ENCODE measurements at places on chromosomes 5 and 9.

DNA sequence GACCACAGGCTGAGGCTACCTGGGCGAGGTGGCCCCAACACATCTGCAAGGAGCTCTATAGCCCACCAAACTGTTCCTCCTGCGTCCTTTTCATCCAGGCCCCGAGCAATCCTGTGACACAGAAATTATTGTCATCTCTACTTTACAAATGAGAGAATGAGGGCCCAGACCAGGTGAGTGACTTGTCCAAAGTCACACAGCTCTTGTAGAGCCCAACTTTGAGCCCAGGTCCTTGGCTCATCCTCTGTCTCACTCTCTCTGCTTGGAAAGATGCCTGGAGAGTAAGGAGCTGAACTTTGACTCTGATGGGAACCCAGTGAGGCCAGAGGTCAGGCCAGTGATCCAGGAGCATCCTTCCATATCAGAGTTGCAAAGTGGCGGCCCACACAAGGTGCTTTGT, 39.6 kb downstream of the STC2 start:
- no peak for DNase-seq

- DNase-seq = no peak
These were observed 32.7 kb upstream of the TLR4 start for GRCh38 chr9:117671468-117671867.

DNA sequence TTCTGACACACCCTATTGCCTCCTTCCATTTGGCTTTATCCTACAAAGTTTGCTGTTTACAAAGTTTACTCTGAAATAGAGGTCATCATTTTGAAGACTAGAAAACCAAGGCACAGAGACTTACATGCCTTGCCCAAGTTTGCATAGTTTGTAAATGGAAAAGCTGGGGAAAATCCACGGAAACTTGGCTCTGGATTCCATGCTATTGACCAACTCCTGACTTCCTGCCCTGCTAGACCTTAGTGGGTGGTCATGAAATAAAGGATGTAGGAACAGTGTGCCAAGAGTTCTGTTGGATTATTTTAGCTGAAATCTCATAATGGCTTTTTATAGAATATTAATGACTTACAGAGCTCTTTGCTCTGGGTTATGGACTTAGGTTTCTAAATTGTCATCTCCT, 69.5 kb downstream of the GRIA1 start:
- no peak for DNase-seq

GRCh38 chr9:121499427-121500164, at the start of gene GGTA1:
GGTA1 (minus strand) TSS chr9:121499844; CDS start chr9:121467922, 31,922 bp downstream.
- peak; percentile 45 for DNase-seq

GRCh38 chr5:1792842-1793266, 6.8 kb downstream of the MRPL36 start:
- no peak for DNase-seq

DNA sequence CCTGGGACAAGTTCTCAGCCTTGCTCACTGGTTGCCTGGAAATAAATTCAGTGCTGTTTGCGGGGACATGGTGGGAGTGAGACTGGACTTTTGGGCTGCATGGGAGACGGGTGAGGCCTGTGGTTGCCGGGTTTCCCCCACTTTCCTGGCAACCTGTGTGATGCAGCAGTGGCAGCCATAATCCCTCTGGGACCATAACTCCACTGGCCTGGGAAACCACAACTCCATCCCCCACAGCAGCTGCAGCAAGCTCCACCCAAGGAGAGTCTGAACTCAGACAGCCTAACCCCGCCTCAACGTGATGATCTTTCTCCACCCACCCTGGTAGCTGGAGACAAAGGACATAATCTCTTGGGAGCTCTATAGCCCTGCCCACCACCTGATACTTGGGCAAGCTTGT, 349.9 kb downstream of the PIK3R1 start:
- no peak for DNase-seq

GRCh38 chr9:89311346-89312221, 589 bp downstream of the CKS2 start:
- peak; percentile 89 for DNase-seq

DNA sequence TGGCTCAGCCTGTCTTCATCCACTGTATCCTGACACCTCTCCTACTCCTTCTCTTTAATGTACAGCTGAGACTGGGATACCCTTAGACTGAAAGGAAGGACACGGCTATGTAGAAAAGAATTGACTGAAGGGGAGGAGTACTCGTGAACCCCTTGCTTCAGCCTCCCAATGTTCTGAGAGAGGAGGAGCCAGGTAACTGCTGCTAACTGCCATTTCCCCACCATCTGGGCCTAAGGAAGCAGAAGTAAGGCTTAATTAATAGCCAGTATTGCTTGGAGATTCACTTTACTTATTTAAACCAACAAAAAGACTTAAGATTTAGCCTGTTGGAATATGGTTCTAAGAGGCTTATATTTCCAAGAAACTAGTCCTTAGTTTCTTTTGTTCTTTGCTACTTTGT, 18.8 kb upstream of the RGS3 start:
- no peak for DNase-seq

DNA sequence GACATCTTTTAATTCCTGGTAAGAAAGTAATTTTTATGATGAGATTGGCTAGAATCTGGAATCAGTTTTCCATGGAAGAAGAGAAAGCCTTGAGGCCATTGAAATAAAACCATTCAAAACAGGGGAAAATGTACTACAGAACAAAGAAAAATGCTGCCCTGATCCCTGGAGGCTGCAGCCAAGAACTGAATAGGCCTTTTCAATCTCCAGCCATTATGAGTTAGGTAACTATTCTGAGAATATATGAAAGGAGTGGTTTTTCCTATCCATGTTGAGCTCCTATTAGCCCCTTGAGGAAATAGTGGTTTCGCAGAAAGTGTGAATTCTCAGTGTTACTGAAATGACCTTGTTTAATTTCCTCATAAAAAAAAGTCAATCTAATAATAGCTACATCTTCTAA, 408.5 kb upstream of the GRAMD2B start:
- DNase-seq = no peak

- no peak for DNase-seq
These were observed 180.5 kb upstream of the CLINT1 start for GRCh38 chr5:158039441-158039840.

DNA sequence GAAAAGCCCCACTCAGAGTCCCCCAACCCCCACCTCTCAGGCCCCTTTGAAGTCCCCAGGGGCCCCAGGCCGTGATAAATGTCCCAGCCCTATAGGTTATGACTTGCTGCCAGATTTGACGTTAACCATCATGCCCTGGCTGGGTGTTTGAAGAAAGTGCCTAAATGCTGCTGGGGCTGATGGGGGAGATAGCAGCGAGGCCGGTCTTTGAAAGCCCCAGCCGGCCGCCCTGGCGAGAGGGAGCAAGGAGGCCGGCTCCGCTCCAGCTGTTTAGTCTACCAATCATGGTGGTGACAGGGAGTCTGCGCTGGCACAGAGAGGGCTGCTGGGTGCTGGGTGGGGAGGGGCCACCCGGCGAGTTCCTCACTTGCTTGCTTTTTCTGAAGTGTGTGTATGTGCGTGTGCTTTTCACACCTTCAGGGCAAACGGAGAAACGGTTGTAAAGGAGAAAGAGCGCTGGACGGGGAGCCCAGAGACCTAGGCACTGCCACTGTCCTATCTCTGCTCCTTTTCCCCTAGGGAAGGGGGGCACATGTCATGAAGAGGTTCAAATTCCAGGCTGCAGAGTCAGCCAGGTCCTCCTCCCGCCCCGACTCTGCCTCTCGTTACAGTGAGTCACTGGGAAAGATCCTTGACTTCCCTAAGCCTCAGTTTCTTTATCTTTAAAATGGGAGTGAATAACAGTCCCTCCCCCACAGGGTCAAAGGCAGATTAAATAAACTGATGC, 126.1 kb upstream of the HAND1 start:
- peak; percentile 82 for DNase-seq

DNA sequence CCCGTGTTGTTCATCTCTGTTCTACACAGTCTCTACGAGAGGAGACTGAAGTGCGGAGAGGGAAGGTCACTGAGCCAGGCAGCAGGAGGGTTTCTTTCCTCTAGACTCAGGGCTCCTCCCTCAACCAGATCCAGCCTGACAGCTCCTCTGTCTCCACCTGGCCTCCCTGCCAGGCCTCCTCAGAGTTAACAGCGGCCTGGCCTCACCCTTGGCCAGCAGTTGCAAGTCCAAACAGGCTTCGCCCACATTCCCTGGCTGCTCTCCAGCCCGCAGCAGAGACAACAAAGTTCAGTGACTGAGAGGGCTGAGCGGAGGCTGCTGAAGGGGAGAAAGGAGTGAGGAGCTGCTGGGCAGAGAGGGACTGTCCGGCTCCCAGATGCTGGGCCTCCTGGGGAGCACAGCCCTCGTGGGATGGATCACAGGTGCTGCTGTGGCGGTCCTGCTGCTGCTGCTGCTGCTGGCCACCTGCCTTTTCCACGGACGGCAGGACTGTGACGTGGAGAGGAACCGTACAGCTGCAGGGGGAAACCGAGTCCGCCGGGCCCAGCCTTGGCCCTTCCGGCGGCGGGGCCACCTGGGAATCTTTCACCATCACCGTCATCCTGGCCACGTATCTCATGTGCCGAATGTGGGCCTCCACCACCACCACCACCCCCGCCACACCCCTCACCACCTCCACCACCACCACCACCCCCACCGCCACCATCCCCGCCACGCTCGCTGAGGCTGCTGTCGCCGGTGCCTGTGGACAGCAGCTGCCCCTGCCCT, at the start of gene HRCT1:
Gene HRCT1 (plus strand): TSS at position 291 of the 768 bp plus-strand sequence. CDS start 86 bp downstream, at position 377.
- DNase-seq = peak; percentile 94

DNA sequence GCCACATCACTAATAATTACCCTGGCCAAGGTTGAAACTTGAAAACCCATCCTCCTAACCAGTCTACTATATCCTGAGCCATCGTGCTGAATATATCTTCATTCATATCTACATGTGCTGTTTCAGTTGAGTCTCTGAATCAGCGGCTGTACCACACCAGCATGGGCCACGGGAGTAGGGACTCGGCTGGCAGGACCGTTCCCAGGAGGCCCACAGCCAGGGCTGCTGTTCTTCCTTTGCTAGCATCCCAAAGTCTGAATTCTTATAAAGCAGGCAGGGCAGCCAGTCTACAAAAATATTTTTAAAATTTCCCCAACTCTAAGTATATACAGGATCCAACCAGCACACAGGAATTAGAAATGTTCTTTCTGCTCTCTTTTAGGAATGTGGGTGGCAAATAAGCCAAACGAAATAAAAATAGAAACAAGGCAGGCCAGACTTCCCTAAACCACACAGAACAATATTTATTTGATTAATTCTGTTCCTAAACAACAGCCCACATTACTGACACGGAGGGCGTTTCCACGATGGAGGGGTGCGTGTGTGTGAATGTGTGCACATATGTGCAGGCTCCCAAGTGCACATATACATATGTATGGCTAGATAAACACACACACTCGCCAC, 42.8 kb upstream of the EQTN start:
- DNase-seq = peak; percentile 10

GRCh38 chr5:172482156-172483020, 28.1 kb upstream of the SH3PXD2B start:
- DNase-seq = peak; percentile 62

- no peak for DNase-seq
These were observed 255.9 kb upstream of the ACO1 start for GRCh38 chr9:32128546-32128945.

- no peak for DNase-seq
These were observed 163.7 kb downstream of the ALDH1A1 start for GRCh38 chr9:72788966-72789735.

DNA sequence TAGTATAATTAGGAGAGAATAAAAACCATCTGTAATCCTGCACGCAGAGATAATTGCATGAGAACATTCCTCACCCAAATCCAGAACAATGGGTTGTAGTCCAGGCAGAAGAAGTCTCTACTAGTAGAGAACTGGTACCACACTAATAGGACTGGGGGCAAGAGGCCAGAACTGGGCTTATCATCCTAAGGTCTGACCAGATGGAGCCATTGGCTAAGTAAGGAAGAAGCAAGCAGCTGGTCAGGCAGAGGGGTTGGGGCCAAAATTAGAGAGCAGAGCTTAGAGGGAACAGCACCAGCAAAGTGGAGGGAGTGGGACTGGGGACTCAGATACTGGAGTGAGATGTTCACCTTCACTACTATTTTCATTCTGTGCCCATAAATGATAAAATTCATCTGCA, 35.4 kb upstream of the MAP1B start:
- DNase-seq = no peak

GRCh38 chr9:85927076-85927475, 13.9 kb upstream of the NAA35 start:
- no peak for DNase-seq

- DNase-seq = no peak
These were observed 64.6 kb downstream of the ADAMTS12 start for GRCh38 chr5:33827018-33827707.

DNA sequence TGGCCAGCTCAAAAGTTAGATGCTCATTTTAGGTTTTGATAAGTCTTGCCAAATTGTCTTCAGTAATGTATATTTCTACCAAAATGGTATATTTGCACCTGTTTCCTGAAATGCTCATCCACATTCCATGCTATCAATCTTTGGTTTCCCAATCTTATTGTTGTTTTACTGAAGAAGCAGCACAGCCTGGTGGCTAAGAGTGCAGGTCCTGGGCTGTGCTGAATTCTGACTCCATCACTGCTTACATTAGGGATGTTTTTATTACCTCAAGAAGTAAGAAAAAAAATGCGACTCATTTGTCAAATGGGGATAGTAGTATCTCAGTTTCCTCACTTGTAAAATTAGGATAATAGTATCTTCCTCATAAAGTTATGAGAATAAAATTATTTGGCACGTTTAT, 13.6 kb upstream of the S100Z start:
- DNase-seq = no peak

DNA sequence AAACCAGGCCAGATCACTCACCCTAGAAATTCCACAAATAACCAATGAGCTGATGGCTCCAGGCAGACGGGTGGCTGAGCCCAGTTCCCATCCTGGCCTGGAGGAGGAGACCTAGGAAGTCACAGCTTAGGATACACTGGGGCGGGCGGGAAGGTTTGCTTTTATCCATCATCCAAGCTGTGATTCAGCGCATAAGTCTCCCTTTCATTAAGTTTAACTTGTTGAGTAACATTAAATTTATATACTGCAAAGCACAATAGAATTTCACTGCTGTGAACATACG, 55.7 kb downstream of the THBS4 start:
- DNase-seq = no peak

- no peak for DNase-seq
These were observed 43.7 kb downstream of the SECISBP2 start for GRCh38 chr9:89361816-89362646.

DNA sequence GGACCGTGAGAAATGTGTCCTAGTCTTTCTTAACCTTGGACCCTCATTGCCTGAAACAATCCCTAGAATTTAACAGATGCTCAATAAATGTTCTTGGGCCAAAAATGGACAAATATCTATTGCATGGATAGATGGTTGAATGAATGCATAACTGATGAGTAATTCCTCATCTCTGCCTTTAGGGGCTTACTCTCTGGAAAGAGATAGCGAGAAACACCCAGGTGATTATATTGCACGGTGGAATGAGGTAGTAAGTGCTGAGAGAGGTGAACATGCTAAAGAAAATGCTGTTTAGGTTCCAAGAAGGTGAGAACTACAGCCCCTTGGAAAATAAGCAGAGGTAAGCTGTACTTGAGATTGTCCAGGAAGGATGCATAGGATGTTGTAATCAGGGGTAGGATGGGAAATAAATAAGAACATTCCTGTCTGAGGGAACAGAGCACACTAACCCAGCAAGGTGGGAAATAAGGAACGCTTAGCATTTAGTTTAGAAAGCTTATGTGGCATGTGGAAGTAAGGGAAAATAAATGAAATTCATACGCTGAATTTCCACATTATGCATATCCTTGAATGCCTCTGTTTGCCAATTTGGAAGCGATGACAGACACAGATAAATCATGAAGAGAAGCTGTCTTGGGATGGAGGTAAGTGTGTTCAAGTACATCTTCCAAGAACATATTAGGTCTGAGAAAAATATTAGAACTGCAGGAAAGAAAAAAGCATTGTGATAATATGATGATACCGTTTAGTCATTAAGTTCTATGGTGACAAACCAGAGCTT, 426.6 kb downstream of the ARHGEF28 start:
- DNase-seq = no peak
